ENCODE measurements at places on chromosomes 7 and 10. TPM values are rescaled to one million over a fixed set of nuclear protein-coding genes. Genes with fewer than 3 reads are reported as not detected.

The RSPH10B gene
- total RNA-seq: 2.7 TPM

DNA sequence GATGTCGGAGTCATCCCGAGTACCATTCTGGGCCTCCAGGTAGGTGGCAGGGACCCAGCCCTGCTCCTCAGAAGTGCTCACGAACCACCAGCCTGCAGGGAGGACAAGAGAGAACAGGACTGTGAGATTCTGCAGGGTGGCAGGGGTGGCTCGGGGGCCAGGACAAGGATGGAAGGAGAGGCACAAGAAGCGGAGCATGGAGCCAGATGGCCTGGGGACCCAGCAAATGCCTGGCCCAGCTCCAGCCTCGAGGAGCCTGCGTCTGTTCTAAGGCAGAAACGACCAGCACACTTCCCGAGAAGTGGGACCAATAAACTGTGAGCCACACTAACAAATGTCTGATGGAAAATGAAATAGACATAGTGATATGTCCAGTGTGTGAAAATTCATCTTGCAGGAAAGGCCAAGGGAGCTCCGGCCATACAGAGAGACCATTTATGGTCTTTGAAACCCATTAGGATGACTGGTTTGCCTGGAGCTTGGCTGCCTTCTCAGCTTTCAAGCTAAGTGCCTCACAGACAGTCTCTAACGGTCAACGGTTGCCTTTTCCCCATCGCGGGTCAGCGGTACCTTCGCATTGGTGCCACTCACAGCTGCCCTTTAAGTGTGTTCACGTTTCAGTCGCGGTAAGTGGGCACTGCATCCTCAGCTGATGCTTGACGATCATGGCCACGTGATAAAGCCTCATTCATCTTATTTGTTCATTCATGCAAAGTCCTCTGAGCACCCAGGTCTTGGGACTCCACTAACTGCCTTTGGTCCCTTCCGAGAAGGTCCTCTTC, 133.8 kb downstream of the NEURL1 start:
- H3K27me3 ChIP-seq: no peaks in the 10 kb centered on the region
- no peak for DNase-seq
- no peaks in the 10 kb centered on the region for H3K4me1 ChIP-seq
- H3K36me3 ChIP-seq: peaks cover 56% of the 10 kb centered on the region
- no peak overlapping the region for H3K4me3 ChIP-seq

- no peak for DNase-seq
- no peaks in the 10 kb centered on the region for H3K36me3 ChIP-seq
- no peak overlapping the region for H3K4me3 ChIP-seq
Measured at GRCh38 chr7:27846388-27846787, 106.4 kb downstream of the TAX1BP1 start.

- H3K27ac ChIP-seq: no peak overlapping the region
- H3K4me1 ChIP-seq: no peaks in the 10 kb centered on the region
- DNase-seq: no peak
- H3K4me3 ChIP-seq: no peak overlapping the region
- no peaks in the 10 kb centered on the region for H3K36me3 ChIP-seq
- H3K27me3 ChIP-seq: peaks cover 56% of the 10 kb centered on the region
Measured at GRCh38 chr10:96118604-96119450, 11.3 kb upstream of the ZNF518A start.

All from lower lobe of right lung (tissue), 2 donors.